ENCODE measurements at places on chromosomes 3 and 15.
A peak's percentile ranks its signal among the peaks of the same experiment; 100 is the strongest.

DNA sequence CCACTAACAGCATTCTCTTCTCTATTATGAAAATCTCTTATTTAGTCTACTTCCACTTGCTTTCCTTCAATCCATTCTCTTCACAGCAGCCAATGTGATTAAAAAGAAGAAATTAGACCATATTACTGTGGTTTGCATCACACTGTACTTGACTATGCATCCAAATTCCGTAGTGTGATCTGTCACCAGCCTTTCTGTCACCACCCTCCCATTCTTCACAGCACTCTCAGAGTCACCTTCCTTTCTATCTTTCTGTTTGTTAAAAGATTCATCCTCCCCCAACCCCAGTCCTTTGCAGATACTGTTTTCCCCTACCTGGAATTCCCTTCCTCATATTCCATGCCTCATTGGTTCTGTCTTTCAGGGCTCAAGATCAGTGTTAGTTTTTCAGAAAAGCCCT, 55.0 kb upstream of the ABHD10 start:
- DNase-seq = no peak

GRCh38 chr3:184481984-184482671, 79.5 kb upstream of the EPHB3 start:
- no peak for DNase-seq

GRCh38 chr3:87201727-87202126, 25.4 kb upstream of the CHMP2B start:
- no peak for DNase-seq

DNA sequence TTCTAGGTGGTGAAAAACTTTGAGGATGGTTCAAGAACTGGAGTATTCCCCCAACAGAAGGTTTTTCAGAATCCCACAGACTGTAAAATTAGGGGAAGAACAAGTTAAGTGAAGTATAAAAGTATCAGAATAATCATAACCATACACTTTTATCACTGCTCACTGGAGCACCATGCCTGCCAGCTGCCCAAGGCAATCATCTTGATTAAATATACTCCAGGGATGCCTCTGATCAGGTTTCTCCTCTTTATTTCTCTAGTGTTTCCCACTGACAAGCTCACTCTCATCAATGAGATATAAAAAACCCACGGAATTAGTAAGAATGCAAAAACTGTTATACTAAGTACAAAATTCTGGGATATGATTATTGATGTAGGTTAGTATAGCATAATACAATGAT, 108.0 kb downstream of the STAG1 start:
- no peak for DNase-seq

- DNase-seq = peak; percentile 92
Measured at GRCh38 chr3:194682694-194683310, 2.9 kb upstream of the FAM43A start.

- DNase-seq = peak; percentile 57
Measured at GRCh38 chr3:193614430-193614829, 21.4 kb downstream of the OPA1 start.

- peak; percentile 39 for DNase-seq
Measured at GRCh38 chr3:183576487-183577107, 21.1 kb upstream of the KLHL6 start.

- DNase-seq = no peak
Measured at GRCh38 chr15:70321172-70321819, 223.6 kb upstream of the TLE3 start.
